A549 treated with dexamethasone at 1 μM for 4 hours (cell line): ENCODE measurements at places on chromosomes 7 and 10. TPM values are rescaled to one million over a fixed set of nuclear protein-coding genes. Genes with fewer than 3 reads are reported as not detected.

Gene SPOCK2
- total RNA-seq: 0.29 to 0.59 TPM (median 0.50 TPM) in 5 replicates

Gene RINT1
- 12.6 to 15.6 TPM (median 14.5 TPM) in 5 replicates for total RNA-seq

Gene HHEX
- 11.1 to 12.4 TPM (median 11.7 TPM) in 5 replicates for total RNA-seq

Gene DRGX
- 0.05 TPM in 2 of 5 replicates, not detected in the others for total RNA-seq

Gene GSDME
- total RNA-seq: 41.3 to 56.9 TPM (median 48.2 TPM) in 5 replicates

Gene AKR1C4
- total RNA-seq: 0.14 to 0.40 TPM (median 0.25 TPM) in 5 replicates

Gene VSIR
- 22.2 to 38.1 TPM (median 35.9 TPM) in 5 replicates for total RNA-seq

Gene COL26A1
- total RNA-seq: 0.42 to 0.72 TPM (median 0.64 TPM) in 5 replicates

Gene TMEM209
- total RNA-seq: 14.9 to 19.3 TPM (median 17.3 TPM) in 5 replicates

Gene NUTM2B
- total RNA-seq: 0.23 to 0.43 TPM (median 0.32 TPM) in 5 replicates

Gene RELN
- total RNA-seq: 0.04 to 0.12 TPM (median 0.07 TPM) in 3 of 5 replicates, not detected in the others

Gene ZNF503
- total RNA-seq: 5.3 to 9.1 TPM (median 8.4 TPM) in 5 replicates

Gene CTAGE4
- total RNA-seq: 0.05 TPM in 2 of 5 replicates, not detected in the others

Gene WIPF3
- total RNA-seq: 0.39 to 0.65 TPM (median 0.62 TPM) in 5 replicates

Gene KCNH2
- total RNA-seq: 3.9 to 6.3 TPM (median 5.7 TPM) in 5 replicates

Gene GRM3
- total RNA-seq: not detected in 5 replicates

Gene SORBS1
- 0.38 to 0.84 TPM (median 0.66 TPM) in 5 replicates for total RNA-seq

Gene UBTD1
- 15.6 to 19.5 TPM (median 19.2 TPM) in 5 replicates for total RNA-seq

Gene CABCOCO1
- 0.12 to 0.34 TPM (median 0.25 TPM) in 5 replicates for total RNA-seq

Gene NKX1-2
- total RNA-seq: 0.02 to 0.08 TPM (median 0.05 TPM) in 4 of 5 replicates, not detected in the other

Gene EMX2
- total RNA-seq: not detected in 5 replicates

Gene PARP12
- 17.7 to 20.9 TPM (median 18.2 TPM) in 5 replicates for total RNA-seq

Gene RGS10
- 46.9 to 54.2 TPM (median 50.6 TPM) in 5 replicates for total RNA-seq
